ENCODE measurements at places on chromosomes 11 and 22.

- DNase-seq: no peak
Measured at GRCh38 chr22:38318792-38319773, 1.9 kb upstream of the CSNK1E start.

DNA sequence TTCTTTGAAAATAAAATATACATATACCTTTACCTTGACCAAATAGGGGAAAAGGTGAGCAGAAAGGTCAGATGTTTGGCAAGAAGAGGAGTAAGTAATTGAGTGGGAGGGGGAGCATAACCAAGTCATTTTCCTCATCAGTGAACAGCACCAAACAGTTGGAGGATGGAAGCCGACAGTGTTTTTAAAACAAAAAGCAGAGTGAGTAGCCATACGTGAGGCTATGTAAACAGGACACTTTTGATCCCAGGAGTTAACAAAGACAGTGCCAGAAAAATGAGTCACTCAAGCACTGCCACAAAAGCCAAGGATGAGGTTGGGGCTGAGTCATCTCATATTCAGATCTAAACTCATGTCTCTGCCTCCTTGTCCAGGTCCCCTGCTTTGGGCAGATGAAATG, 734.7 kb downstream of the KCNA4 start:
- no peak for DNase-seq

DNA sequence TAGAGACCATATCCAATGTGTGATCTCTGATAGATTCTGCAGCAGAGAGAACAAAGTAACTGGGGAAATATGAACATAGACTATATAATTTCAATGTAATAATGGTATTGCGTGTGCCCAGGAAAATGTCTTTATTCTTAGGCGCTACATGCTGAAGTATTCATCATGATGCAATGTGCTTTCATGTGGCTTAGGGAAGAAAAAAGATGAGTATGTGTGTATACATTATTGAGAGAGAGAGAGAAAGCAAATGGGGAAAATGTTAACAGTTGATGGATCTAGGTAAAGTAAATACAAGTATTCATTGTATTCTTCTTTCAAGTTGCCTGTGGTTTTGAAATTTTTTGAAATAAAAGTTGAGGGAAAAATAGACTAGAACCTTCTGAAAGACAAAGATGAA, 10.3 kb downstream of the CADM1 start:
- no peak for DNase-seq

DNA sequence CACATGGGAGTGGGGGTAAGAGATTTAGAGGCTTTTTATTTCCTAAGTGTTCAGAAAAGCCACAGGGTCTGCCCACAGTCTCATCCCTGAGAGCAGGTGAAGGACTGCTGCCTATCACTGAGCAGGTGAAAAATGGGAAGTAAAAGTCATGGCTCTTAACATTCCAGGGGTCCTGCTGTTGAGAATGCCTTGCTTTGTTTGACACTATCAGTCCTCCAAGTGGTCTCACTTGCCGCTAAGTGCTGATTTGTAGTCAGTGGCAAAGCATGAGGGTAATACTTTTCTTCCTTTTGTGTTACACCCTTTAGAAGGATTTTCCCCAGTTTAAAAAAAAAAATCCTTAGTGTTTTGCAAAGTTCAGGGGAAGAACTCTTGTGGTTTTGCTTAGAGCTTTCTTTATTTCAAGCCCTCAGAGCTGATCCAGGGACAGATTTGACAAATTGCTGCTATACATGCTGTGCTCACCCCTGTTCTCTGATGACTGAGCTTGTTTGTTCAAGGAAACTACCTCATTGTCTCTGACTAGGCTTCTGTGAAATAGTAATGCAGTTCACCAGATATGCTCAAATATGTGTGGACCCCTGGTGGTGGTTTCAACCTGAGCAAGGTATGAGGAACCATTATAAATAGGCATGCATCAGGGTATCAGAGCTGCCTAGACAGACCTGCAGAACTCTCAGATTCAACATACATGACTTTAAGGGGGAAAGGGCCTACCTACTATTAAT, 141.0 kb downstream of the ARHGAP42 start:
- no peak for DNase-seq

- no peak for DNase-seq
Measured at GRCh38 chr11:92246630-92247029, 22.0 kb downstream of the FAT3 start.

Measured in stimulated activated CD8-positive, alpha-beta memory T cell treated with anti-CD3 and anti-CD28 coated beads, Interleukin-4, amount 100 ng/mL, for 1 hour (primary cell).